ENCODE measurements at places on chromosomes 6 and 20.

- DNase-seq: no peak
These were observed 184.8 kb upstream of the ECI2 start for GRCh38 chr6:4319981-4320683.

DNA sequence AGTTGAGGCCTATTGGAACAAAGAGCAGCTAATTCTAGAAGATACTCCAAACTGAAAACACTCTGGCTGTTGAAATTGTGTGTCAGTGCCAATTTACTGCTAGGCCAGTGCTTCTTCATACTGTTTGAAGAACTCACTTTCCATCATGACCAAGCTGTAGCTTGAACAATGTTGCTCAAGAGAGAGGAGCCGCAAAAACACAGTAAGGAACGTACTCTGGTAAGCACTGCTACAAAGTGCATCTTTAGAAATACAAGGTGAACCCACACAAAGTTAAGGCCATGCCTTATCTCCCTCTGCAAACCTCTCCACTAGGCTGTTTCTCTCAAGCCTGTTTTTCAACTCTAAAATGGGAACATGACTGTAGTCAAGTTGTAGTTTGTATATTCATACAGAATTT is 74.5 kb upstream of the TULP1 start:
- no peak for DNase-seq

DNA sequence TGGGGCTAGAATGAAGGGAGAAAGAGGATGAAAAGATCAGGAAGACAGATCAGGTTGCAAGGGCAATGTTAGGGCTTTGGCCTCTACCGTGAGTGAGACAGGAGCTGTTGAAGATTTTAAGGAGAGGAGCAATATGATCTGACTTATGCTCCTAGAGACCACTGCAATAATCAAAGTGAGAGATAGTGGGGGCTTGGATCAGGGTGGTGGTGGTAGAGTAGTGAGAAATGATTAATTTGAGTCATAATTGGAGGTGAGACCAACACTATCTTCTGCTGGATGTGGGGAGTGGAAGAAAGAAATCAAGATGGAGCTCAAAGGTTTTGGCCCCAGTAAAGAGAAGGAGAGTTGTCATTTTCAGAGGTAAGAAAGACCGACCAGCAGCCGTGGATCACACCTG is 140.7 kb upstream of the TMEM170B start:
- DNase-seq: no peak

GRCh38 chr6:137223370-137224131 is 4.4 kb upstream of the IFNGR1 start:
- DNase-seq: no peak

DNA sequence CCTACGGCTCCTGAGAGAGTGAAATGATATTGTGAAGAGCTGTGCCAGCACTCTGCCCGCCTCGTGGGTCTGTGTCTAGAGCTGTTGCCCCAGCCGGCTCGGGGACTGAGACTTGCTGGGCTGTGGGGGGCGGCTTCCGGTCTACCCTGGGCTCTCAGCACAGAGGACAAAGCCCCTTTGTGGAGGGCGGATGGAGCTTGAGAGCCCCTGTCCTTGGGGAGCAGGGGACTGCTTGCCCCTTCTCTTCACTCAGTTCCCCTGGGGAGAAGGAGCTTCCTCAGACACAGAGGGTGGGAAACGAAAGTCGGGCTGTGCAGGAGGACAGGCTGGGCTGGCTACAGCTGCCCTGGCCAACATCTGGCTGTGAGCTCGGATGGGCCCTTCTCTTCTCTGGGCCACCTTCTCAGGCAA is 11.0 kb downstream of the SRC start:
- DNase-seq: no peak

DNA sequence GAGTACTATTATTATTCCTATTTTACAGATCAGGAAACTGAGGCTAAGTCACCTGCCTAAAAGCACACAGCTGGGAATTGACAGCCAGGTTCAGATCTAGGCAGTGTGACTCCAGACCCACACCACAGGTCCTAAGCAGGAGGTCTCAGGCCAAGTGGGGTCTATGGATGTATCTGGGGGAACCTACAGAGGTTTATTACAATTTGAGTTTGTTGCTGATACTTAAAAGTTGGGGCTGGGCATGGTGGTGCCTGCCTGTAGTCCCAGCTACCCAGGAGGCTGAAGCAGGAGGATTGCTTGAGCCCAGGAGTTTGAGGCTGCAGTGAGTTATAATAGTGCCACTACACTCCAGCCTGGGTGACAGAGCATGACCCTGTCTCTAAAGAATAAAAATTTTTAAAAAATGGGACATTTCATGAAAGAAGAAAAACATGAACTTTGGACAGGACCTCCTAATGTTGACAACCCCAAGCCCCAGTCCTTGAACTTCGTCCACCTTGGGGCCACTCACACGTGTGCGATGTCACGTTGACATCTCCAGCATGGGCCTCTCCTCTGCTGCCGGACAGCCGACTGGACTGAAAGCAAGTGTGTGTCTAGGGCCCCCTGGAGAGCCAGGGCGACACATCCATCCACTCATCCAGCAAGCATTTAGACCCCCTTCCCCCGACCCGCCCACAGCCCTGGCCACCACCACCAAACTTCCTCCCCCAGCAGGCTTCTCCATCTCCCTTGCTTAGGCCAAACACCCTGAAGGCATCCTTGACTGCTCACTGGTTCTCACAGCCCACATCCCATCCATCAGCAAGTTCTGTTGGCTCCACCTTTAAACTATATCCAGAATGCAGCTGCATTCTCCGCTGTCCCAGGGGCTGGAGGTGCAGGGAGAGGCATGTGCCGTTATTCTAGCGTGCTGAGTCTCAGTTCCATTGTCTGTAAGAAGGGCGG is 40.0 kb downstream of the NOL4L start:
- no peak for DNase-seq

- no peak for DNase-seq
These were observed 10.4 kb downstream of the COX7A2 start for GRCh38 chr6:75233092-75233615.

- DNase-seq: no peak
These were observed 64.6 kb upstream of the PTPN1 start for GRCh38 chr20:50445354-50446151.

- DNase-seq: no peak
These were observed 20.5 kb downstream of the ROMO1 start for GRCh38 chr20:35719717-35720116.

DNA sequence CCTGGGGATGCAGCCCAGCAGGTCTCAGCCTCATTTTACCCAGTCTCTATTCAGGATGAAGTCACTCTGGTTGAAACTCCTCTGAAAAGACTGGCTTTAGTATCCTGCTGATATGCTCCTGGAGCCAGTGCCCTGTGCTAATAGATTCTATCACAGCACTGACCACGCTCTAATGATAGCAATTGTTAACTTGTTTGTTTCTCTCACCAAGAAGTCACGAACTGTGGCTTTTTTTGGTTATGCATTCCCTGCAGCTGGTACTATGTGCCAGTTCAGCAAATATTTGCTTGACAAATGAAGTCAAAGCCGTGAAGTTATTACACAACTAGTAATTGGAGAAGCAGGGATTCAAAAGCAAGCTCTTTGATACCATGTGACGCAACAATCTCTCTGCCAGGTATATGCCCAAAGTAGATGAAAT is 754.6 kb downstream of the KIF16B start:
- DNase-seq: no peak

- no peak for DNase-seq
These were observed 425.9 kb upstream of the JARID2 start for GRCh38 chr6:14819840-14820420.

DNA sequence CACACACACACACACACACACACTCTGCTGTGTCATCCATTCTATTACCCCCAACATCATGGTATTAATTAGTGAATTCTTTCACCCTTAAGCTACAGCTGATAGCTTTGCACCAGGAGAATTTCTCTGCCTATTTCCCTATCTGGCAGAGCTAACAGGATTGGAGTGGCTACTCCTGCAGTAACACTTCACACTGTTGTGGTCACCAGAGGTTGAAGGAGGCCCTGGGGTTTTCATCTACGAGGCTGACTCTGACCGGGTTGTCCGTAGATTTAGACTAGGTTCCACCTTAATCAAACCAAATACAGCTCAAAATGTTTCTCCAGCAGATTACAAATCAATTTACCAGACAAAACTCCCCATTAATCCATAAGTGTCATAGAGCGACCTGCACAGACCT is 69.2 kb upstream of the RIPOR2 start:
- no peak for DNase-seq

DNA sequence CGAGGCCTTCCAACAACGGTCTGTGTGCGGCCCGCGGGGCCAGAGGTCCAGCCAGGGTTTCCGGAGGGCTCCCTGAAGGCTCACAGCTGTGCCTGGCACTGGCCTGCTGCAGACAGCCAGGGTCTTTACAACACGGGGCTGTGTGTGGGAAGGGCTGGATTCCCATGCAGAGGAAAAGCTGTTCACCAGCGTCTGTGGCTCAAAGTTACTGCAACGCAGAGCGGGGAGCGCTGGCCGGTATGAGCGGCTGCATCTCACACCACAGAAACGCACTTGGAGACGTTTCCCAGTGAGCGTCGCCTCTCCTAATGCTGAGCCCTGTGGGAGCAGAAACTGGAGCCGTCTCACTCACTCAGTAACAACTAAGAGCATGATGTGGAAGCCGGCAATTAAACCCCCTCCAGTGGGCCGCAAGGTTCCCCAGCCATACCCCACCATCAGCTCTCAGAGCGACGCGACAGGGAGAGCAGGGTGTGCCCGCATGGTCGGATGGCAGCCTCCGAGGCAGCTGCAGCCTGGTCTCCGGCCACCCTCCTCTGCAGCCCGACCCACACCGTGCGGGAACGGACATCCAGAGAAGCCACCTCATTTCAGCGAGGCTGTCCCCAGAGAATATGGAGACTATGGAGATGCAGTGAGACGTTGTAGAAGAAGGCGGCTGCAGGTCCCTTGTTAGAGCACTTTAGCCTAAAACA is 42.6 kb downstream of the DLL1 start:
- DNase-seq: no peak

DNA sequence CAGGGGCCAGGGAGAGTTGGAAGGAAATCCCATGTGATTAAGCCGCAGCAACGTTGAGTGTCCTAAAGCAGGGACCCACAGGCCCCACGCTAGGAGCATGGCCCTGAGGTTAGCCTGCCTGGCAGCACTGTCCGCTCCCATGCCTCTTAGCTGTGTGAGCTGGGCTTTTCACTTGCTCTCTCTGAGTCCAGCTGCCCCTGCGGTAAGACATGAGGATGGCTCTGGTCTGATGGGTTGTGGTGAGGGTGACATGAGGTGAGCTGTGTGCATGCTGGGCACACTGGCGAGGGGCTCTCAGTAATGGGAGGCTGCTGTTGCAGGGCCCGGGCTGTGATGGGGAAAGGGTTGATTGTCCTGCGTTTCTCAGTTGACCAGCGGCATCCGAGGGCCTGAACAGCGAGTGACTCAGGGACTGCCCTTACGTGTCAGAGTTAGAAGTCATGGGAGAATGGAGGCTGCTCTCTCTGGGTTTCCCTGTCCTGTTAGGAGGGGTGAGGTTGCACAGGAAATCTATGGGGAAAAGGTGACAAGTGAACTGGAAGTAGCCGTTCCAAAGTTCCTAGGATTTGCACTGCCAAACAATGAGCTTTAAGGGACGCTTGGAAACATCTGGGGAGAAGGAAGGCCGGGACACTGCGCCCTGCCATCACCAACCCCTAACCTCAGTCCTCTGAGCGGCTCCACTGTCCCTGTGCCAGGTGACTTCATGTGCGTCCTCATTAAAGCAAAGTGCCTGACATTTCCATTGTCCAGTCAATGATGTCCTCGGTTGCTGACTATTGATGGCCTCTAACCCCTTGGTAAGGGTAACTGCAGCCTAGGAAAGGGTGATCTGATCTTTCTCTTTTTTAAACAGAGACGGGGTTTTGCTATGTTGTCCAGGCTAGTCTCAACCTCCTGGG is 51.3 kb downstream of the ADNP start:
- no peak for DNase-seq

GRCh38 chr6:130622142-130622541 is 205.1 kb upstream of the SMLR1 start:
- DNase-seq: no peak

DNA sequence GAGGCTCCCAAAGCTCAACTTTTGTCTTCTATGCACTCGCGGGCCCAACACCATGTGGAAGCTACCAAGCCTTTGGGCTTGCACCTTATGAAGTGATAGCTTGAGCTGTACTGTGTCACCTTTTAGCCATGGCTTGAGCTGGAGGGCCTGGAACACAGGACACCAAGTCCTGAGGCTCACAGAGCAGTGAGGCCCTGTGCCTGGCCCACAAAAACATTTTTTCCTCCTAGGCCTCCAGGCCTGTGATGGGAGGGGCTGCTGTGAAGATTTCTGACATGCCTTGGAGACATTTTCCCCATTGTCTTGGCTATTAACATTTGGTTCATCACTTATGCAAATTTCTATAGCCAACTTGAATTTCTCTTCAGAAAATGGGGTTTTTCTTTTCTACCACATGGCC is 96.5 kb downstream of the MMUT start:
- no peak for DNase-seq

- DNase-seq: no peak
These were observed 14.4 kb downstream of the SNRPC start for GRCh38 chr6:34771727-34772126.

DNA sequence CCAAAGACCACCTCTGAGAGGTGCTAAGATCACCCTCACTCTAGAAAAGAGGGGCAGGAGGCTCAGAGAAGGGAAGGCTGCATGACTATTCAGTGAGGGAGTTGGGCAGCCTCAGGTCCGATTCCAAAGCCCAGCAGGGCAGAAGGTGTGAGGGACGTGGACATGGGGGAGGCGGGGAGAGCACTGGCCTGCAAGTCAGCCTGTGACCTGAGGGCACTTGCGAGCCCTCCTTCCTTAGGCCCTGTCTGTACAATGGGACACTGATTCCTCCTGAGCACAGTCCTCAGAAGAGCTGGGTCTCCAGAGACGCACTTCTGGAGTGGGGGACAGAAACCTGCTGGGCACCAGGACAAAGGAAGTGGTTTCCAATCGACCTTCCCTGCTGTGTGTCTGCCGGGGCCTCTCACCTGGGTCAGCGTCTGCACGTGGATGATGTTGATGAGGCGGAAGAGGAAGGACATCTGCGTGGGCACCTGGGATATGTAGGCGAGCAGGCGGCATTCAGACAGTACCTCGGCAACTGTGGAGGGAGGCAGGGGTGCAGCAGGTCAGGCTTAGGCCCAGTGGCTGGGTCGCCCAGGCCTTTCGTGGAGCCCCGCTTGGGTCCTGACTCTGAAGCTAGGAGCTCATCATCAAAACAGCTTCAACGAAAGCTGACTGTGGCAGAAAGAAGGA is 48.5 kb downstream of the MYH7B start:
- no peak for DNase-seq

- DNase-seq: no peak
These were observed 26.3 kb downstream of the LHFPL5 start for GRCh38 chr6:35831257-35832007.
